Sigmoid colon (tissue), 7 donors: ENCODE measurements at places on chromosomes 2 and 18. TPM values are rescaled to one million over a fixed set of nuclear protein-coding genes. Genes with fewer than 3 reads are reported as not detected.

Gene AQP4
- total RNA-seq, result 0.27 TPM

DNA sequence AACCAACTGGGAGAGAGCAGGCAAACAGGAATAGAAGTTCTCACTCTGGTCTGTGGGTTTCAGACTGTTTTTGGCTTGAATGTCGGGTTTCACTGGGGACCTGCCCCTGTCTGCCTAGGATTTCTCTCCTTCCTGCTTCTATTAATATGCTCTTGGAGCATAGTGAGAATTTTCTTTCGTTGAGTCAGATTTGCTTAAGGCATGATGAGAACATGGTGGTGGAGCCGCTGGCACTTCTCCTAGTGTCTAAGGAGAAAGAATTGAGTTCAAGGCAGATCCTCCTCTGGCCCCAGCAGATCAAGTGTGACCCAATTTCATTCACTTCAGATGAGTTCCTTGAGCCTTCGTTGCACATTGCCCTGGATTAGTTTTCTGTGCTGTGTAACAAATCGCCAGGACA is 103.9 kb upstream of the HS6ST1 start:
- H3K4me1 ChIP-seq, result no peaks in the 10 kb centered on the region
- H3K4me3 ChIP-seq, result no peak overlapping the region

- H3K36me3 ChIP-seq, result no peaks in the 10 kb centered on the region
- no peak for DNase-seq
- H3K27me3 ChIP-seq, result no peaks in the 10 kb centered on the region
- H3K27ac ChIP-seq, result no peak overlapping the region
These were observed 55.5 kb upstream of the CUL3 start for GRCh38 chr2:224640679-224641078.

DNA sequence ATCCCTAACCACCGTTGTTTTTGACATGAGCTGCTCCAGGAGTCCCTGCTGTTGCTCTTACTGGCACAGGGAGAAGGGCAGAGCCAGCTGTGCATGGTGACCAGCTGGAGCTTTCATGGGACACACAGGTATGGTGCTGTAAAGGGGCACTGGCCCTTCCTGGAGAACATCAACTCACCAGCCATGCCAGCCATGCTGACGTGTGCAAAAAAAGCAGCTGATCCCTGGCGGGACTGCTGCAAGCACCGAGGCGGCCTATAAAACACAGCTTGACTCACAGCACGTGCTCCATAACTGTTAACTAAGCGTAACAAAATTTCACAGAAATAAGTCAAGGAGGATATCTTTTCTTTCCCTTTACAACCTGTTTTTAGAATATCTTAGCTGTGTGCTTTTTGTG is 165.1 kb downstream of the TMEM163 start:
- H3K27me3 ChIP-seq, result no peaks in the 10 kb centered on the region
- DNase-seq, result no peak
- no peak overlapping the region for H3K4me3 ChIP-seq
- no peaks in the 10 kb centered on the region for H3K36me3 ChIP-seq
- H3K4me1 ChIP-seq, result no peaks in the 10 kb centered on the region

- H3K4me1 ChIP-seq, result peaks cover 5% of the 10 kb centered on the region
- no peaks in the 10 kb centered on the region for H3K36me3 ChIP-seq
- H3K4me3 ChIP-seq, result no peak overlapping the region
- H3K27me3 ChIP-seq, result no peaks in the 10 kb centered on the region
- no peak for DNase-seq
These were observed 7.8 kb downstream of the MERTK start for GRCh38 chr2:111905990-111906735.

GRCh38 chr2:122927710-122928557 is 1097.2 kb upstream of the CNTNAP5 start:
- no peak for DNase-seq
- no peak overlapping the region for H3K27ac ChIP-seq

Gene RAD51AP2
- not detected for total RNA-seq

DNA sequence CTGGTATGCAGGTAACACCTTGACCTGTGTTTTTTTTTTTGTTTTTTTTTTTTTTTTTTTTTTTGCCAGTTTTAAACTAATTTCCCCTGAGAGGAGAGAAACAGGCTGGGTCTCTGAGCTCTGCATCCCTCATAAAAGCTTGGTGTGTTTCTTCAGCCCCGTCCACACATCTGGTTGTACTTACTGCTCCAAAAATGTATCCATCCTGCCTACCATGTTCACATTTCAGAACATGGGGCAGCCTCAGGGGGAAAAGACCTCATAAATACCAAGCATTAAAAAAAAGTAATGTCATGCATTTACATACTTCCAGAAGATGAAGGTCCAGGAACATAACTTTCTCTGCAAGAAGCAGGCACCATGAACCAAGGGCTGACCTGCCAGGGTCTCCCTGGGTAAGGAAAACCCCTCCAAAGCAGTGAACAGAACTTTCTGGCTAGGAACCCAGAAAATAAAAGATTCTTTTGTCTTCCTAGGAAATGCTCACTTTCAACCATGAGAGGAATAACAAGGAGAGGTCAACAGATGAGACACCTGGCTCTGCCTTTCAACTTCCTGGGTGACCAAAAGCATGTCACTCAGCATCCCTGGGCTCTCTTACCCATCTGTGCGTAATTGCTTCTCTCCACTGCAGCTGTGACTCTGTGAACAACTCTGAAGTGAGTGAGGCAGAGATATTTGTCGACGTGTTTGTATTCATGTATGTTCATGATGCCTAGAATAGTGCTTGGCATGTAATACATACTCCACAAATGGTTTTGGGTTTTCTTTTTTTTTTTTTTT is 118.6 kb downstream of the MCFD2 start:
- H3K36me3 ChIP-seq, result no peaks in the 10 kb centered on the region
- H3K4me3 ChIP-seq, result no peak overlapping the region
- no peaks in the 10 kb centered on the region for H3K27me3 ChIP-seq

Gene FEV
- not detected for total RNA-seq

Gene LAPTM4A
- total RNA-seq, result 238 TPM

GRCh38 chr2:237508361-237508760 is 21.3 kb downstream of the MLPH start:
- H3K4me1 ChIP-seq, result no peaks in the 10 kb centered on the region
- no peaks in the 10 kb centered on the region for H3K36me3 ChIP-seq
- H3K27me3 ChIP-seq, result no peaks in the 10 kb centered on the region
- no peak for DNase-seq
- no peak overlapping the region for H3K27ac ChIP-seq
- H3K4me3 ChIP-seq, result no peak overlapping the region

DNA sequence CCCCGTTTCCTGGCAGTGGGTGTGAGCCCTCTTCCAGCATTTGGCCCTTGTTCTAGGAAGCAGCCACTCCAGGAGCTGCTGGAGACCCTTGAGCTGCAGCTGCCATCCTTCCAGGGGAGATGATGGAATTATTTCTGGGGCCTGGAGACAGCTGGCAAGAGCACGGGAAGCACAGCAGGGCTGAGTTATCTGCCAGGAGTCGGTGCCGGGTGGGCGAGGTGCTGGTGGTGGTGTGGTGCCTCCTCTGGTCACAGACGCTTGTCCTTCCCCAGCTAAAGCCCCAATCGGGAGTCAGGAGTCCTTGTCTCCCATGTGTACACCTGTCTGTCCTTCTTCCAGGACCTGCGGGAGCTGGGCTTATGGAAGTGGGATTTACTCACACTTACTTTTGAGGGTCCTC is 36.0 kb downstream of the DPYSL5 start:
- DNase-seq, result no peak
- H3K27ac ChIP-seq, result no peak overlapping the region
- no peak overlapping the region for H3K4me3 ChIP-seq
- H3K4me1 ChIP-seq, result no peaks in the 10 kb centered on the region
- no peaks in the 10 kb centered on the region for H3K27me3 ChIP-seq
- no peaks in the 10 kb centered on the region for H3K36me3 ChIP-seq

DNA sequence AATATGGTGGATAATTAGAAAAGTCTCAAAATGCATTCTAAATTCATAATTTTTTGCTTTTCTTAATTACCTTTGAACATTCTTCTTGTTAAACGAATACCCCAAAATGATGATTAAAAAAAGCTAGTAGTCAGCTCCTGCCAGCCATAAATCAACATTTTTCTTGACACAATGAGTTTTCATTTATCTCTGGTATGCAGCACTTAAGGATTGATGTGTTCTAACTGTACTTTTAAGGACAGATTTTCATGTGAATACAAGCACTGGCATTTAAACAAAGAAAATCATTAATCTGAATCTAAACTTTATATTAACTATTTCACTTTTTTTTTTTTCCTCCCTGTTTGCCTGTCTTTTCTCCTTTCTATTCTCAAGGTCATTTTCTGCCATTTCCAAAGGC is 976.8 kb downstream of the TMEM182 start:
- H3K27me3 ChIP-seq, result no peaks in the 10 kb centered on the region
- no peak overlapping the region for H3K4me3 ChIP-seq
- H3K27ac ChIP-seq, result no peak overlapping the region
- no peak for DNase-seq
- no peaks in the 10 kb centered on the region for H3K4me1 ChIP-seq

Gene CCDC74B
- 3.9 TPM for total RNA-seq

DNA sequence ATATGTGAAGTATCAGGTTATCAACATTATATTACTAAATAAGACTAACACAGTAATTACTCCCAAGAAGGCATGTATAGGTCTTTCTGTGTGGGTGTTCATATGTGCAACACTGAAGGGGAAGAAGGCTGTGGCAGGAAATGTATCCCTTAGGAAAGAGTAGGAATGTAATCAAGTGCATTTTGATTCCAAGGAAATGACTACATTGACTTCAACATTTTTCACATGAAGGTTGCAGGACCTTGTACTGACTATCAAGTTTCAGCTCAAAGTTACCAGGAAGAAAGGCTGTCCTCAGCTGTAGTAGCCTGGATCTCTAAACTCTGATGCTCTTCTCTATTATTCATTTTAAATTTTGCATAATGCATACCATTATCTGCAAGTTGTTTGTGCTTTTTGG is 680.8 kb downstream of the NYAP2 start:
- no peaks in the 10 kb centered on the region for H3K36me3 ChIP-seq
- no peak for DNase-seq
- H3K27ac ChIP-seq, result no peak overlapping the region
- H3K4me1 ChIP-seq, result no peaks in the 10 kb centered on the region
- H3K27me3 ChIP-seq, result no peaks in the 10 kb centered on the region
- H3K4me3 ChIP-seq, result no peak overlapping the region

DNA sequence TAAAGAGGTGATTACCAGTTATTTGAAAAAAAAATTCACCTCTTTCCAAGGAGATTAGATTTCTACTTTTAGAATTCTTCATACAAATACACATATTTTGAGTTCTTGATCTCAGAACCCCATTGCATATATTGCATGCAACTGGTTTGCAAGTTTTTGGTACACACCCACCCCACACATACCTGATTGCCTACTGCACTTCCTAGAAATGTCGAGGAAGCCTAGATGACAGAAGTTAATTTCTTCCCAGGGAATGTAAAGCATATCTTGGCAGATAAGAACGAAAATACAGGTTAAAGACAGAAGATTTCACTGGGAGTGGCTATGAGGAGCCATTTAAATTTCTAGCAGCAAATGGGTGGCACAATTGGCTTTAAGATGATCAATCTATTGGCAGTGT is 67.1 kb upstream of the IL1R1 start:
- H3K4me3 ChIP-seq, result no peak overlapping the region
- H3K36me3 ChIP-seq, result no peaks in the 10 kb centered on the region
- no peak overlapping the region for H3K27ac ChIP-seq

DNA sequence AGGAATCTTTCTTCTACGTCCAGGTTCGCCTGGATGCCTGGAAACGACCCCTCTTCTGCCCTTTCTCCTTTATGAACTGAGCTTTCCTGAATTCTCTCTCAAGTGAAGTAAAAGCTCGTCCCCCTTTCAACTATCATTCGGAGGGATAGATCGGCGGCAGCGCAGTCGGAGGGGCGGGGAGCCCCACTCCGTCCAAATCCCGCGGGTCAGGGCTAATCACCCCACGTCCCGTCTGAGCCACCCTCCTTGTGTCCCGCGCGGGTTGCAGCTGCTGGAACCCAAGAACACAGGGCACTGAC is 367 bp downstream of the FBXO48 start:
- H3K27ac ChIP-seq, result peak overlapping the region; percentile 90
- H3K36me3 ChIP-seq, result no peaks in the 10 kb centered on the region
- H3K4me3 ChIP-seq, result peak overlapping the region; percentile 86
- no peak for DNase-seq
- no peaks in the 10 kb centered on the region for H3K27me3 ChIP-seq

Gene ACVR1
- total RNA-seq, result 20.0 TPM
